Urinary bladder (tissue), 4 donors: ENCODE measurements at places on chromosomes 4 and X. TPM values are rescaled to one million over a fixed set of nuclear protein-coding genes. Genes with fewer than 3 reads are reported as not detected.

BBS12 gene
- 5.8 TPM for total RNA-seq

HPGDS gene
- 19.3 TPM for total RNA-seq

AFAP1 gene
- total RNA-seq: 41.8 TPM

SLC26A1 gene
- 0.05 TPM for total RNA-seq

FAM149A gene
- total RNA-seq: 17.4 TPM

TMPRSS11B gene
- total RNA-seq: not detected

SOX3 gene
- total RNA-seq: not detected

ERAS gene
- not detected for total RNA-seq

GPC3 gene
- 192 TPM for total RNA-seq

KCNE5 gene
- total RNA-seq: 1.5 TPM

COX7B gene
- 350 TPM for total RNA-seq

YIPF7 gene
- total RNA-seq: not detected

HPSE gene
- total RNA-seq: 0.90 TPM

LINC00632 gene
- 173 TPM for total RNA-seq

SH3D19 gene
- total RNA-seq: 76.5 TPM

SRPK3 gene
- total RNA-seq: 4.3 TPM

PRKG2 gene
- total RNA-seq: 2.1 TPM

FATE1 gene
- not detected for total RNA-seq

PDE6B gene
- total RNA-seq: 6.2 TPM

ARHGAP24 gene
- total RNA-seq: 81.0 TPM

MAGEB18 gene
- total RNA-seq: not detected

SATL1 gene
- total RNA-seq: 0.21 TPM

TEX13D gene
- not detected for total RNA-seq

LRIT3 gene
- total RNA-seq: 0.16 TPM

C4orf50 gene
- total RNA-seq: 0.32 TPM

INTS6L gene
- total RNA-seq: 32.3 TPM

IDH3G gene
- total RNA-seq: 21.0 TPM

MAGEC3 gene
- total RNA-seq: not detected

ITGB1BP2 gene
- total RNA-seq: 19.6 TPM

PPP4R3C gene
- total RNA-seq: not detected

MAMLD1 gene
- 2.5 TPM for total RNA-seq

TSR2 gene
- total RNA-seq: 11.7 TPM

PAGE5 gene
- total RNA-seq: not detected

FAM236B gene
- total RNA-seq: not detected

GAGE12J gene
- total RNA-seq: not detected

SSX3 gene
- total RNA-seq: not detected

MAGEA9B gene
- total RNA-seq: not detected

RIPPLY1 gene
- total RNA-seq: not detected

ANXA10 gene
- total RNA-seq: not detected

RAB33A gene
- 2.5 TPM for total RNA-seq

MGARP gene
- total RNA-seq: 1.1 TPM

EPGN gene
- not detected for total RNA-seq

MAGEA12 gene
- not detected for total RNA-seq

BMP15 gene
- not detected for total RNA-seq

MAGEA3 gene
- not detected for total RNA-seq

CDKL5 gene
- total RNA-seq: 17.7 TPM

RNF212 gene
- 4.0 TPM for total RNA-seq

HELT gene
- not detected for total RNA-seq

ZDHHC15 gene
- total RNA-seq: 8.0 TPM

NDNF gene
- 24.5 TPM for total RNA-seq

PAGE4 gene
- total RNA-seq: 13.3 TPM

USP26 gene
- total RNA-seq: not detected

RASGEF1B gene
- 15.2 TPM for total RNA-seq

SERTM2 gene
- total RNA-seq: 0.37 TPM

FAM9A gene
- not detected for total RNA-seq

CENPE gene
- total RNA-seq: 21.8 TPM

QRFPR gene
- 0.42 TPM for total RNA-seq

CFI gene
- 52.0 TPM for total RNA-seq

PABPC1L2B gene
- total RNA-seq: not detected

AMOT gene
- 29.2 TPM for total RNA-seq
